ENCODE measurements at places on chromosomes 12 and 14.
A peak's percentile ranks its signal among the peaks of the same experiment; 100 is the strongest.

DNA sequence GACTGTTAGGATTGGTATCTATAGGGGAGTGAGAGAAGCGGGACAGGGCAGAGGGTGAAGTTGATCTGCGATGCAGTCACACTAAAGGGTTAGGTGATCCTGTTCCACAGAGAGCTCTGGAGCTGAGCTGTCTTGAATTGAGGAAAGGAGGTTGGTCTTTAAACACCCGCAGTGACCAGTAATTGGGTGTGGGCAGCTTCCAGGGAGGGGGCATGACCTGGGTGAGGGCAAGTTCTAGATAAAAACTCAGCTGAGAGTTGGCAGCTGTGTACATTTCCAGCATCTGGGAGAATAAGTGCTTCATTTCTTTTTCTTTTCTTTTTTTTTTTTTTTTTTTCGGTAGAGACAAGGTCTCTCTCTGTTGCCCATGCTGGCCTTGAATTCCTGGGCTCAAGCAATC, 35.1 kb downstream of the RDH12 start:
- no peak for DNase-seq

GRCh38 chr14:73269729-73270531, 32.6 kb downstream of the PAPLN start:
- DNase-seq: peak; percentile 29

- no peak for DNase-seq
Observed at GRCh38 chr14:89293314-89293916, 123.6 kb downstream of the FOXN3 start.

GRCh38 chr14:92945544-92945943, 22.6 kb downstream of the CHGA start:
- no peak for DNase-seq

- no peak for DNase-seq
Observed at GRCh38 chr12:77060883-77061240, 4.5 kb downstream of the E2F7 start.

- DNase-seq: no peak
Observed at GRCh38 chr14:95891742-95892141, 15.1 kb downstream of the TUNAR start.

GRCh38 chr12:94676031-94676641, 25.8 kb upstream of the TMCC3 start:
- DNase-seq: no peak

DNA sequence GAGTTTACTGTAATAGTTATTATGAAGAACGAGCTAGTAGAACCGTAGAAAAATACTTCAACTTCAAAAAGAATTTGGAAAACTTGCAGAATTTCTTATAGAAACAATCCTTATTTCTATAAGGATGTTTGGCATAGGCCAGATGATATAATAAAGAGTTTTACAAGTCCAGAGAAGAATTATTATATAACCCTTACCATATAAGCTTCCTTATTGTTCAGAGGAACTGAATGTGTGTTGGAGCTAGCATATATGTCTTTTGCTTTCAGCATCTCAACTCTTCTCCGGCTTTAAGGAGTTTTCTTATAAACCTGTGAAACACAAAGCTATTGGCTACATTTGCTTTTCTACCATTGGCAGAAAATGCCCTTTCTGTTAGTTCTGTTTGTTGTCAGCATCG, 178.0 kb upstream of the E2F7 start:
- no peak for DNase-seq

- no peak for DNase-seq
Observed at GRCh38 chr12:127767656-127768055, 499.3 kb upstream of the TMEM132C start.

GRCh38 chr14:91065266-91065665, 4.8 kb upstream of the RPS6KA5 start:
- no peak for DNase-seq

- DNase-seq: no peak
Observed at GRCh38 chr12:109681986-109682707, 31.5 kb upstream of the FAM222A start.

DNA sequence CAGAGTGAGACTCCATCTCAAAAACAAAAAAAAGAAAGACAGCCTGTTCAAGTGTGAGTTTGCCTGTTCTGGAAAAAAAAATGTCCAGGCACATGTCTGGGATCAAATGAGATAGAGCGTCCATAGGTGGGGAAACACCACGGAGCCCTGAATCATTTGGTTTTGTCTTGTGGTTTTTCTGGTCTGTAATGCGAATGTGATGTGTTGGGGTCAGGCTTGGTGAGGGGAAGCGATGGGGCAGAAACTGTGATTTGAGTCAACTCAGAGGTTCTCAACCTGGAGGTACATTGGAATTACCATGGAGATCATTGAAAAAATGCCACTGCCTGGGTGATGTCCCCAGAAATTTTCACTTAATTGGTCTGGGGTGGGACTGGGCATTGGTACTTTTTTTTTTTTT, 183.9 kb upstream of the PWP1 start:
- no peak for DNase-seq

GRCh38 chr14:45891417-45892080, 638.5 kb upstream of the MIS18BP1 start:
- no peak for DNase-seq

DNA sequence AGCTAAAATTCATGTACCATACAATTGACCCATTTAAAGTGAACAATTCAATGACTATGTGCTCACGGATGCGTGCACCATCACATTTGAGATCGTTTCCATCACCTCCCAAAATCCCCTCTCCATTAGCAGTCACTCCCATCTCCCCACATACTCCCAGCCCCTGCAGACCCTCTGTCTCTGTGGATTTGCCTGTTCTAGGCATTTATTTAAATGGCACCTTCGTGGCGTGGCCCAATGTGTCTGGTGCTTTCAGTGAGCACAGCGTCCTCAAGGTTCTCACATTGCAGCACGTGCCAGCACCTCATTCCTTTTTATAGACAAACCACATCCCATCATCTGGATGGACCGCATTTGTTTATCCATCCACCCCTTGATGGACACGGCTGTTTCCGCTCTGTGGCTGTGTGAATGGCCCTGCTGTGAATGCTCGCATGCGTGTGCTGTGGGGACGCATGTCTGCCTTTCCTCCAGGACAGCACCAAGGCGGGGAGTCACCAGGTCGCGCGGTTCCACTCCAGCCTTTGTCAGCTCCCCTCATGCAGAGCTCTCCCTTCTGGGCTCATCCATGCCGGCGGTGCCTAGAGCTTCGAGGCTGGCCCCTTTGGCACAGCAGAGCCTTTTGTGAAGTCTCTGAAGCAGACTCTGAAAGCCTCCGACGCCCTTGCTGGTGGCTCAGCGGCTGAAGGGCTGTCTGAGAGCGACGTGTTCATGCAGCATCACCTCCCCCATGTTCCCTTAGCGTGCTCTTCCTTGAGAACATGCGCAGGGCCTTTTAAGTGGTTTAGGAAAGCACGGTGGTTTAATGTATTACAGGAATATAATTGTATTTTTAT, 184.4 kb downstream of the KIF26A start:
- DNase-seq: no peak

DNA sequence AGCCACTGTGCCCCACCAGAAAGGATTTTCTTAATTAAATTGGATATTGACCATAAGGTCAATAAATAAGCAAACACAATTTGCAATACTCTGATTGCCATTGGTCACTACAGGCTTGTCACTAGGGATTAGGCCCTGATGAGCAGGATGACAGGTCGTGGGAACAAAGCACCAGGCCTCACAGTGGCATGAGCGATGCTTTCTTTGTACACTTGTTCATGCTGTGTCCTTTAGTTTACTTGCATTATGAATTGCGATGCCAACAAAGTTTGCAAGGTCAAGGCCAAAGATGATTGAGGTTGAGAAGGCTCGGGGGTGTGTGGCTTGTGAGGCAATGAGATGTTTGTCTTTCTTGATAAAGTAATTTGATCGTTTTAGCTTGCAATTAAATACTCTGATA, 136.0 kb downstream of the TTC8 start:
- no peak for DNase-seq

- no peak for DNase-seq
Observed at GRCh38 chr12:49277466-49277865, 12.6 kb downstream of the TUBA1C start.

- DNase-seq: no peak
Observed at GRCh38 chr14:89042021-89042420, 217.6 kb downstream of the TTC8 start.

DNA sequence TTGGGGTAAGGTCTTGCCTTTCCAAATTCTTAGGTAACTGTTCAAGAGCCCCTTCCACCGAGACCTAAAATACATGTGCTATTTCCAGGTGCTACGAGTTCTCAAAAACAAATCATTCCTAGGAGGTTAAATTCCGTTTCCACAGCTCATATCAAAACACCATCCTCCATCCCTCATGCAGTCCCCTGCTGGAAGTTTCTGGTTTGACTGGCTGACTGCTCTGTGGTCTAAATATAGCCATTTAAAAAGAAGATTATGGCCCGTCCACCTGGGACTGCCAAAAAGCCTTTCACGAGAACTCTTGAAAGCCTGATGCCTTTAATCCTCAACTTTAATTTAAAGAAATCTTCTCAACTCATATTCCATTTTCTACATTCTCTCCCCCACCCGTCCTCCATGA, 201.5 kb upstream of the MYL2 start:
- no peak for DNase-seq

- no peak for DNase-seq
Observed at GRCh38 chr12:59808317-59808910, 212.6 kb downstream of the SLC16A7 start.

DNA sequence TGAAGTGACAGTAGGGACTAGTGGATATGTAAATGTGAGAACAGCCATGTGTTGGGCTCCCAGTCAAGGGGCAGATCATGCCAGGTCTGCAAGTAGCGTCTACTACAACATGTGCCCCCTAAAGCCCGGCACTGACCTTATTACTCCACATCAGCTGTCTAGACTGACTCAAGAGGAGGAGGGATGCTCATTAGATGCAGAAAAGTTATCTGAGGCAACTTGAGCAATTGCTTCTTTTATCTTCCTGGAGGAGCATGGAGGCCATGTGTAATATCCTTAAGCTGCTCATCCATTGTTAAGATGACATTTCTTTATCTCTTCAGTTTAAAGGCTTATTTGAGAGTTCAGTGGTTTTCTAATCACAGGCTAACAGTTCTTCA, 404.7 kb upstream of the FLRT2 start:
- DNase-seq: no peak

GRCh38 chr12:11734580-11735180, 85.2 kb downstream of the ETV6 start:
- no peak for DNase-seq

DNA sequence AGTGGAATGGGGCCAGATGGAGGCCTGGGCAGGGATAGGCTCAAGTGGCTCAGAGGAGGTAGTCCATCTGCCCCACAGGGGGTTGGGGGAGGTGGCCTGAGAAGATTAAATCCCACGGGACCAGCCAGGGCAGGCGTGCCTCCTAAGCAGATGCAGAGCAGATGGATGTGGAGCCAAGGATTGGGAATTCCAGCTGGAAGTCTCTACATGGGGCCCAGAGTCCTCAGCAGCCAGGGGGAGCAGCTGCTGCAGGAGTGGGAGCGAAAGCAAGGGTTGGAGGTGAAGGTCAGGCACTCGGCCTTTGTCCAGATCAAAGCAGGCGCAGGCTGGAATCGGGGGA, 42.4 kb upstream of the VRK1 start:
- DNase-seq: no peak

GRCh38 chr12:85568395-85569103, 267.7 kb downstream of the RASSF9 start:
- DNase-seq: no peak

- DNase-seq: no peak
Observed at GRCh38 chr14:75411214-75411540, 16.6 kb upstream of the JDP2 start.

DNA sequence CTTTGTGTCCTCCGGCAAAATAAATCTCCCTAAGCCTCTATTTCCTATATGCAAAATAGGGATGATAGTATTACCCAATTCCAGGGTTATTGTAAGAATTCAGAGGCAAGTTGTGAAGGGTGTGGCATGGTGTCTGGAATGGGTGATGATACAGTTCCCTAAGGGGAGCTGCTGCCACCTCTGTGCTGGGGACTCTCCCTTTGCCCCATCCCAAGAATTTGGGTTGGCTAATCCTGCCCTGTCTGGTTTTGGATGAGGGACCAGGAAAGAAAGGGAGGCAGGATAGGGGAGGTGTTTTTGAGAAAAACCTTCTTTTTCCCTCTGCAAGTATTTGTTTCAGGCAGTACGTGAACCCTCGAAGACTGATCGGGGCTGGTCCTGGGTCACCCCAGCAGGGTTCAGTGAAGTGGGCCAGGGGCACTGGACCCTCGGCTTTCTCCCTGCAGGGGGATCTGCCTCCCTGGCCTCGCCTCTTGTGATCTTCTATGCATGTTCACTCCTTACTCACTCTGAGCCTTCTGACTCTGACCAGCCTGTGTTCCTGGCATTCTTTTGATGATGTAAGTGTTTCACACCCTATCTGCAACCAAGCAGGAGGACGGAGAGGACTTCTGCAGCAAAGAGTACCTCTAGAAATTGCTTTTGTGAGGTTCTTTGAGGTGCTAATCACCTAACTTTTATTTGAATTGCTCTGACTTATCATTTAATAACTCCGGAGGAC, 60.8 kb downstream of the RASSF3 start:
- peak; percentile 49 for DNase-seq

- DNase-seq: no peak
Observed at GRCh38 chr14:28777471-28778137, 11.0 kb downstream of the FOXG1 start.

DNA sequence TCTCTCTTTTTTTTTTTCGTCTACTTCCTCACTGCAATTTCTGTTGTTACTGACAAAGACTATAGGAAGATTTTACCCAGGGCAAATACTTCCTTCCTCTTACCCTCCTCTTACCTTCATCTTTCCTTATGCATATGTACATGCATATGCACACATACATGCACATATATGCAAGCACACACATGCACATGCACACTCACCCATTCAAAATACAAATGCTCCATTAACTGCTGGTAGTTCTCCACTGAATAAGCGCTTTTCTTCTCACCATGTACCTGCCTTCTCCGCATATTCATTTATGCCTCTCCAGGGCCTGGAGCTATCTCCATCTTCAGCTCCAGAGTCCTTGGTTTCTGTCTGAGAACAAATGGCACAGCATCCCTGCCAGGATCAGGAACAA, 632 bp downstream of the C12orf54 start:
- no peak for DNase-seq

Measured in activated CD4-positive, alpha-beta T cell treated with anti-CD3 and anti-CD28 coated beads for 48 hours (primary cell).